ENCODE measurements at places on chromosomes 16 and 17.

DNA sequence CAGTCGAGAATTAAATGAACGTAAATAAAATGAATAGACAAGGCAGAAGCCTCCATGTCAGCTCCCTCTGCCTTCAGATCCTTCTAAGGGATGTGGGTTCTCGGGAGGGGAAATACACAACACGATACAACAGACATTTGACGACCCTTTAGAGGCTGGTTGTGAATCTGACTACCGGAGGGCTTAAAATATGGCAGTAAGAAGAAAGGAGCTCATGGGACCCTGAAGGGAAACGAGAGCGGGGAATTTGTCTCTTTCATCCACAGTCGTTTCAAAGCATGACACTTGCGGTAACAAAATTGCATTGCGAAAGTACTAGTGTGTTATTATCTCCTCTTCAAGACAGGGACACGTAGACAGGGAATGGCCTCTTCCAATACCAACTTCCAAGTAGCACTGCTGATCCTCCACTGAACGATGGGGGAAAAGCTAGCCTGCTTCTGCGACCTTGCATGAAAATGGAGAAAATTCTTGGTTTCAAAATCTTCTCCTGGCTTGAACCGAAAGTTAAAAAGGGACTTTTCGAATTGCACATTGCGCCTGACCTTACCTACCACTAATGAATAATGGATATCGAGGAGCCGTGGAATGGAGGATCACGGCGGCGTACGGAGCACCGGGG, 1.2 kb upstream of the TNRC6C start:
- DNase-seq: no peak

GRCh38 chr17:36182176-36183000, 6.0 kb upstream of the TBC1D3B start:
- no peak for DNase-seq

DNA sequence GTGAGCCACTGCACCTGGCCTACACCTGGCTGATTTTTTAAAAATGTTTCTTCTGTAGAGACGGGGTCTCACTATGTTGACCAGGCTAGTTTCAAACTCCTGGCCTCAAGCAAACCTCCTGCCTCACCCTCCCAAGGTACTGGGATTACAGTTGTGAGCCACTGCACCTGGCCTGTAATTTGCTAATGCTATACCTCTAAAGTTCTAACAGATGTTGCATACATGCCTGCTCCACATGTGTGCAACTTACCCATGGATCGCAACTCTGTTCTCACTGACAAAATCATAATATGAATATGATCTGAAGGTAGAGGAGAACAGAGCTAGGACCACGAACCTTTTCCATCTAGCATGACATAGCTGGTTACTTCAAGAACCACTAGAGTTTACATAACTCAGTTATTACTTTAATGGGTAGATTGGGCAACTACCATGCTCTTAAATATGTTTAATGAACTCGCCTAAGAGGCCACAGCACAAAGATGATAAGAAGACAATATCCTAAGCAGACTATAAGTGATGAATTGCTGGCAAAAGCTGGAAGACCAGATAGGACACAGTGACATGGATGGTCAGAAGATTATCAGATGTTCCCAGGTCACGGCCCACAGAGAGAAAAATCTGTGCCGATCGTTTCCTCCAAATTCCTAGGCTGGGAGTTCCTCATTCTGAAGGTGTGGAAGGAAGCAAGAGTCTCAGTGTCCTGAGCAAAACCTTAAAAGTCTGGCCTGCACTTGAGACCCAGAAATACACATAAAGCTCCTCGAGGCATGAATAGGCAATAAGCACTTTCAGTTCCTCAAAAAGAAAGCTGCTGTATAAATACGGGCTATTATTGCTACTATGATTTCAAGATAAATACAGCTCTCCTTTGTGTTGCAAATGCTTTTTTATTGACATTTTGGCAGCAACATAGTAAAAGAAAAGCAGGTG, 53.6 kb upstream of the ICAM2 start:
- DNase-seq: no peak

GRCh38 chr16:78871241-78871640, 729.3 kb downstream of the MAF start:
- DNase-seq: no peak

DNA sequence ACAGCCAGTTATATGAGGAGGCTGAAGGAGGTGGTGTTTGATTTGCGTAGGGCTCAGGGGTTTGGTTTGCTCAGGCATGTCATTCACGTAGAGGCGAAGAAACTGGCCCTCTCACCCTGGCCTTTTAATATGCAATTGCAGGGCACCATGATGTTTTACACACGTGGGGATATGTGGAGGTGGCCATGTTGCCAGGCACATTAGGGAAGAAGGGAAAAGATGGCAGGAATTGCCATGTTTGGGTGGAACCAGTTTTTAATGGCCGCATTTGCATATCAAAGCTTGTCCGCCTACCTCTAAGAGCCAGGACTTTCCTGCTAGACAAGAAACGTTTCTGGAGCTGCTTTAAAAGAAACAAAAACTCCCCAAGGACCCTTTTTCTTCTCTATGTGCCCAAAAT, 1483.7 kb upstream of the GOT2 start:
- DNase-seq: no peak

GRCh38 chr17:1431631-1432104, 24.4 kb downstream of the CRK start:
- no peak for DNase-seq

GRCh38 chr16:57760357-57761160, 25.0 kb downstream of the KATNB1 start:
- DNase-seq: no peak

- DNase-seq: no peak
Measured at GRCh38 chr17:63151941-63152523, 186.0 kb downstream of the TANC2 start.

GRCh38 chr16:87266846-87267245, 50.3 kb downstream of the C16orf95 start:
- no peak for DNase-seq

GRCh38 chr17:50036455-50037261, 19.3 kb upstream of the ITGA3 start:
- no peak for DNase-seq

GRCh38 chr17:78347453-78347852, 12.4 kb downstream of the SOCS3 start:
- no peak for DNase-seq

DNA sequence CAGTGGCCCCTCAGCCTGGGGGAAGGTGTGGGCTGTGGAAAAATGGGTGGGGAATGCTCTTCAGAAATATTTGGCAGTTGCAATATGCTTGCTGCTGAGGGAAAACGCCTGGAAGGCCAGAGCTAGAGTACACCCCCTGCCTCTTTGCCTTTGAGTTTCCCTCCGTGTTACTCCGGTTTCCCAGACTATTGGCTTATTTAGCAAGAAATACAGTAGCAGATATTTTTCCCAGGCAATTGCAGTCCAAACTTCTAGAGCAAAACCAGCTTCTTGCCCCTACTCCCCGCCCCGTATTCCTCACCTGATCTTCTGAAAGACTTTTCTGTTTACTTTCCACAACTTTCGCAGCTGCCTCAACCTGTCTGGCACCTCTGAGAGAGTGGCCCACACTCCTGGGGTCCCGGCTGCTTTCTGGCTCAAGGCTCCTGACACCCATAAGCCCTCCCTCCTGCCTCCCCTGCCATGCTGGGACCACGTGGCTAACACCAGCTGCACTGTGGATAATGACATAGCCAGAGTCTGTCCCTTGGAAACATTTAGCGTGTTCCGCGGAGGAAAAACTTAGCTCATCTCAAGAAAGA, 45.8 kb upstream of the HELZ start:
- no peak for DNase-seq

GRCh38 chr17:48003417-48004151, 32.7 kb downstream of the CDK5RAP3 start:
- DNase-seq: no peak

GRCh38 chr17:17467720-17468119, 9.1 kb upstream of the MED9 start:
- DNase-seq: no peak

- no peak for DNase-seq
Measured at GRCh38 chr17:14579716-14580115, 278.8 kb downstream of the HS3ST3B1 start.

- peak; percentile 27 for DNase-seq
Measured at GRCh38 chr16:14529010-14529669, 100.9 kb downstream of the PARN start.

GRCh38 chr17:64531955-64532371, 25.2 kb downstream of the CEP95 start:
- DNase-seq: no peak

DNA sequence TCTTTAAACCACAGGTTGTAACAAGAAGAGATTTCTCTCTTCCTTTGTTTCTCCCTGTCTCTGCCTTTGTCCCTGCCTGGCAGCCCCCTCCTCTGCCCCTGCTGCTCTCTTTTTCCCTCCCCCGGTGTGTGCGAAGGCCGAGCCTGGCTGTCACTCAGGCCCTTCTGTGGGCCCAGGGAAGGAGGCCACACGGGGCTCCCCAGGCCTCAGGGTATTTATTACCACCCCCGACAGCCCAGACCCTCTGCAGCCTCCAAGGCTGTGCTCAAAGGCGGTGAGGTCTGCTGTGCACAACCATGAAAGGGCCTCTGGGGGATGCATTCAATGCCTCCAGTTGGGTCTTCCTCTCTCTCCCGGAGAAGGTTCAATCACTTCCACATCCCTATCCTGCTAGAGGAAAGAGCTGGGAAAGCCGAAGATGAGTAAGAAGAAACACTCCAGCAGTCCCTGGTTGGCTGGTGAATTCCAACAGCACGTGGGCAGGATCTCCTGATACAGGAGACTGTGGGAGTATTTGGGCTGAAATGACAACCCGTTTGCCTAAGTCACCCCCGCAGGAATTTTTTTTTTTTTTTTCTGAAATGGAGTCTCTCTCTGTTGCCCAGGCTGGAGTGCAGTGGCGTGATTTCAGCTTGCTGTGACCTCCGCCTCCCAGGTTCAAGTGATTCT, 34.2 kb downstream of the ZNF423 start:
- DNase-seq: no peak

GRCh38 chr17:66149562-66149961, 42.4 kb downstream of the CEP112 start:
- no peak for DNase-seq

GRCh38 chr16:66265556-66266141, 100.8 kb upstream of the CDH5 start:
- no peak for DNase-seq

- no peak for DNase-seq
Measured at GRCh38 chr16:51697454-51697853, 546.4 kb upstream of the SALL1 start.

GRCh38 chr16:74998481-74999218, at the start of gene ZNRF1:
ZNRF1 (plus strand) TSS chr16:74999024; CDS start chr16:74999672, 648 bp downstream.
- peak; percentile 81 for DNase-seq

- no peak for DNase-seq
Measured at GRCh38 chr17:73650140-73650539, 5.9 kb upstream of the SDK2 start.

DNA sequence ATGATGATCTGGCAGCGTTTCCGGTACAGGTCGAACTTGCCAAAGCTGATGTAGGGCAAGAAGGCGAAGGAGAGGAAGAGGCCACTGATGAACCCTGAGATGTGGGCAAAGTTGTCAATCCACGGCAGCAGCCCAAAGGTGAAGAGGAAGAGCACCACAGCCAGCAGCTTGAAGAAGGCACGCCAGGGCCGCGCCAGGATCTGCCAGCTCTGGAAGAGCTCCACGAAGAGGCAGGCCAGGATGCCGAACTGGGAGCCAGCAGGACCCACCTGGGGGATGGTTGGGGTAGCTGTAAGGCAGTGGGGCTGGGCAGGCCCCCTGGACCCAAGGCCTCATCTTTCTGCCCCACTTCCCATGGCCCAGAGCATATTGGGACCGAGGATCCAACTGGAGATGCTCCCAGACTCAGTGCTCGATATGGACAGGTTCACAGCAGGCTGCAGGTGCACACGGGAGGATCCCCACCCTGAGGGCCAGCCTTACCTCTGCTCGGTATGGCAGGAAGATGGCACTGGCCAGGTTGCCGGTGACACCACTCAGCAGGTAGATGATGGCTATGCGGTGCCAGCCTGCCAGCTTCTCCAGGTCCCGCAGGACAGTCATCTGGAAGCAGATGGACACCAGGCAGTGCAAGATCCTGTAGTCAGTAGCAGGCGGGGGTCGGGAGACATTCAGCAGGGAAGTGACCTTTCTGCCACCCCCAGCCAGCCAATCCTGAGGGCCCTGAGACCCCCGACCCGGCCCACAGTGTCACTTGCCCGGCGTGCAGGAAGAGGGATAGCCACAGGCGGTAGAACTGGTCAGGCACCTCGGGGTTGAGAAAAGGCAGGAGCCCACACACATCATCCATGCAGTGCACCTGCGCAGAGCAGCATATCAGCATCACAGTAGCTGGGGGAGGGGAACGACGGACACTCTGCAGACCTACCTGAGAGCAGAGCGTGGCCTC, 5.1 kb downstream of the SNRNP25 start:
- DNase-seq: no peak

GRCh38 chr17:67565068-67565467, 152.7 kb upstream of the NOL11 start:
- DNase-seq: no peak

GRCh38 chr16:52825892-52826291, 226.8 kb downstream of the CHD9NB start:
- DNase-seq: no peak

DNA sequence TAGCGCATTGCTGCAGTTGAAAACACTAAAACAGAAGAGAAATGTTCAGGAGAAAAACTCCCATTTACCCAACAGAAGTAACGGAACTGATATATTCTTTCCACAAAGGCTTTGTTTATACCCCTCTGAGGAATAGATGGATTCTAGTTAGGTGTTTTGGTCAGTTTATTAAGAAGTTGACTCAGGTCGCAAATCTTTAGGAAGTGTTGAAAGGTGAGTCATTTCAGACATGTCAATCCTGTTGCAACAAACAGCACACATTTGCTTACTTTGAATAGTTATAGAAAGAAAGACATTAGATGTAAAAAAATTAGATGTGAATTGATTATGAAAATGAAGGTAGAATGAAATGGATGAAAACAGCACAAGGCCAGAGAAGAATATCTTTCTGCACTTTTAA, 941.0 kb downstream of the KCNJ2 start:
- DNase-seq: no peak

DNA sequence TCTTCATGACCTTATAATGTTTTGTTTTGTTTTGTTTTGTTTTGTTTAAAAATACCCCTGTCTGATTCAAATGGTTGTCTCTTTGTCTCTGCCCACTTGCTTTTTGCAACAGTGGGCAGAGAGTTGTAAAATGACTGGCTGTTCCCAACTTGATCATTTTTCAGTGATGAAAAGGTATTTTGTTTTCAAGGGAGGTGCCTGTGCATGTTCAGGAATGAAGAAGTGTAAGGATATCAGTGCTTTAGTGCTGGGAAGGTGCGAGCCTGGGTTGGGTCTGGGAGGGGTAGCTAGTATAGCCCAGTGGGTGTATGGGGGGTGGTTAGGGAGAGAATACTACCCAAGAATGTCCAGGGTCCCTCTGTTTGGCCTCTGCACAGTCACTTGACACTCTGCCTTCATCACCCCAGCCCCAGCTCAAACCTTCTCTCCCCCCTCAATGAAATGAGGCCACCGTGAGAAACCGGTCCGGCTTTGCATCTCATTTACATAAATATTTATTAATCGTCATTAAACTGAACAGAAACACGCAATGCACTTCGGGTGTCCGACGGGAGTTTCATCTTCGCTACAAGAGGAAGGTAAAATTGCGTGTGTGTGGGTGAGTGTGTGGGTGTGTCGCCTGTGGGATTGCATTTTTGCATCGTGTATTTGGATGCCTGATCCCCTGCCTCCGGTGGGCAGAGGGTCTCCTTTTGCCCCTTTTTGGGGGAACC, 4.3 kb downstream of the NEUROD2 start:
- DNase-seq: no peak

Data from stimulated activated CD8-positive, alpha-beta memory T cell treated with anti-CD3 and anti-CD28 coated beads, Interleukin-2, amount 100 ng/mL, for 48 hours (primary cell).